Jurkat, Clone E6-1 (cell line): ENCODE measurements at places on chromosomes 5 and 9.

GRCh38 chr5:122398016-122398415 lies 86.0 kb downstream of the SNCAIP start:
- no peak for DNase-seq

DNA sequence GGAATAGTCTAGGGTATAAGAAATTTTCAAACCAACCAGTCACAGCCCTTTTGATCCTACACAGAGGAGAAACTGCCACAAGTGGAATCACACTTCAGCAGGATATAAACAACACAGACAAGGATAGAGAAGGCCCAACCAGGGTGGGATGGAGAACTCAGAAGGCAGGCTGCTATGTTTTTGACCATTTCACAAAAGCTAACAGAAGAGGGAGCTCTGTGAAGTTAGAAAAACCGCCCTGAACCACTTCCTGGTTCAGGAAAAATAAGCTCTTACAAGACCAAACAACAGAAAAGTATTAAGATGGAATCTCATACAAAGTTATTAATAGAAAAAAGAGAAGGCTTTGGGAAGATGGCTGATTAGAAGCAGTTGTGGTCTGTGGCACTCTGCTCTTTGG lies 960 bp upstream of the IFNB1 start:
- DNase-seq = no peak

DNA sequence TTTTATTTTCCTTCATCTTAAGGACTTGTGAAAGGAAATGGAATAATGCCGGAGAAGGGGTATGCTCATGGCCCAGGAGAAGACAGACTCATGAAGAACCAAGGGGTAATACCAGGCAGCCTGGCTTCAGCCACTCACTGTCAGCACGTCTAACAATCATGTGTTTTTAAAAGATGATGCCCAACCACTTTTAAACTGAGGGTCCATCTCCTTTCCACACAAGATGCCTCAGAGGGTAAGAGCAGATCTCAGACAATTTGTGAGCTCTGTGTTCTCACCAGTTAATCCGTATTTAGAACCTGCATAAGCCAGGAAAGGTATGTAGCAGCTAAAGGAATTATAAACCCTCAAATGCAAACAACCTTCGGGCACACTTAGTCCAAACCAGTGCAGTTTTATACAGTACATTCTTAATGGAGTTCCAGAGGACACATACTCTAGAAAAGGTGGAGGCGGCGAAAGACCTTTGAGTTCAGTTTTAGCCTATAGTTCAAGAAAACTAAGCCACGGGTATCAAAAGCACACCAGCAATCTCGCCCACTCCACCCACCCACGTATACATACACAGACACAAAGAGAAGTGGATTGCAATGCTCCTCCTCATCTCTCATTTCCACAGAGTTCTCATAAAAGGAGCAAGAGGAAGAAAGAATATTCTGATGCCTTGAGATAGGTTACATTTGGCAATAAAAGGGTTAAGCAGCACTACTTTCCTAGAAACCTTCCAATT lies 2.6 kb downstream of the DIAPH1 start:
- DNase-seq = no peak

GRCh38 chr5:132754947-132755346 lies 7.7 kb downstream of the CCNI2 start:
- DNase-seq = no peak

GRCh38 chr9:1535051-1535450 lies 480.1 kb upstream of the SMARCA2 start:
- no peak for DNase-seq

DNA sequence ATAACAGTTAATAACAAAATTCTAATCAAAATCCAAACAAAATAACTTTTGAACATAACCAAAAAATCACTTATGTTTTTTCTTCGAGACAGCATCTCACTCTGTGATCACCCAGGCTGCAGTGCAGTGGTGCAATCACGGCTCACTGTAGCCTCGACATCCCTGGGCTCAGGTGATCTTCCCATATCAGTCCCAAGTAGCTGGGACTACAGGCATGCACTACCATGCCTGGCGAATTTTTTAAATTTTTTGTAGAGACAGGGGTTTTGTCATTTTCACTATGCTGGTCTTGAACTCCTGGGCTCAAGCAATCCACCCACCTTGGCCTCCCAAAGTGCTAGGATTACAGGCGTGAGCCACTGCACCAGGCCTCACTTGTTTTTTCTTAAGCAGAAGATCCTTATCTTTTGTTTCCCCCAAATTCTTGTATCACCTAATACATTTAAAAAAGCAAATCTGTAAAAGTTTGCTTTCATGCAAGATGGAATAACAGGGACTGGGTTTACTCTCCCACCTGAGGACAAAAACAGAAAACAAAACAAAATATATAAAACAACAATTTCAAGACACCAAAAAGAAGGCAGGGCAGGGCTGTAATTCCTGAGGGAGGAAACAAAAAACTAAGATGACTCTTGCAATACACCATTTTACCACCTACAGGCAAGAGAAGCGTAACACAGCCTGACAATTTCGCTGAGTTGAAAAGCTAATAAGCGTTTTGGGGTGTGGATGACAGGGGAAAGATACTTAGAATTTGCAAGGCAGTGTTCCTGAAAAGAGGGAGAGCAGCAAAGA lies 71.4 kb downstream of the RAPGEF6 start:
- DNase-seq = no peak
